ENCODE measurements at places on chromosomes 2 and 18. TPM values are rescaled to one million over a fixed set of nuclear protein-coding genes. Genes with fewer than 3 reads are reported as not detected.
A peak's percentile ranks its signal among the peaks of the same experiment; 100 is the strongest.

- no peak for DNase-seq
Measured at GRCh38 chr2:119856469-119856901, 96.8 kb downstream of the PTPN4 start.

DNA sequence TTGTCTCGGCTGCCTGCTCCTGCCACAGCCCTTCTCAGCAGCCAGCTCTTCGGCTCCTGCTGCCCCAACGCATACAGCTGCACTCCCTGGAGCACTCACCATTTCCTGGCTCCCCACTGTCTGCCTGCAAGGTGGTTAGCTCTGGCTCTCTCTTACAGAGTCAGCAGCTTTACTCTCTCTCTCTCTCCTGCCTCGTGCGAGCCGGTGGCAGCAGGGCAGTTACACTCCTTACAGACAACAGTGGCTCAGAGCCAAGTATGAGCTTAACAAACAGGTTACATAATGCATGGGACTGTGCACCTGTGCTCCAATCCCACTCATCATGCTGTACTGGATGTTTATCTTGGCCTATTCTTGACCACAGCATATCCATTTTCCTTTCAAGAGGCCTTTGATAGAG is 47.4 kb upstream of the DNAJC10 start:
- peak; percentile 73 for DNase-seq

GRCh38 chr2:170145191-170145590 is 32.8 kb upstream of the MYO3B start:
- DNase-seq: no peak

- no peak for DNase-seq
Measured at GRCh38 chr2:53356291-53356905, 411.2 kb upstream of the CHAC2 start.

DNA sequence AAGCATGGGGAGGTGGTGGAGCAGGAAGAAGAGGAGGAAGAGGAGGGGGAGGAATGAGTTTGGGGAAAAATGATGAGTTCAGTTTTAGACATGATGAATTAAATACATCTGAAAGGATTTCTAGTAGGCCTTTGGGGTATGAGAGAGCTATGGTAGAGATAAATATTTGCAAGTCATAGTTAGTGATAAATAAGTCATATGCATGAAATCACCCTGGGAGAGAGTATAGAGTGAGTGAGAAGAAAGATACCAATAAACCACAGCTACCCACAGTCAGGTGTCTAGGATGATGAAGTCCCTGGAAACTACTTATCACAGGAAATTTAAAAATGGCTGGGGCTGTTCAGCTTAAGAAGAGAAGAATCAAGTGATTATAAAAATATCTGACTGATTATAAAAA is 240.5 kb downstream of the RDH14 start:
- DNase-seq: no peak

DNA sequence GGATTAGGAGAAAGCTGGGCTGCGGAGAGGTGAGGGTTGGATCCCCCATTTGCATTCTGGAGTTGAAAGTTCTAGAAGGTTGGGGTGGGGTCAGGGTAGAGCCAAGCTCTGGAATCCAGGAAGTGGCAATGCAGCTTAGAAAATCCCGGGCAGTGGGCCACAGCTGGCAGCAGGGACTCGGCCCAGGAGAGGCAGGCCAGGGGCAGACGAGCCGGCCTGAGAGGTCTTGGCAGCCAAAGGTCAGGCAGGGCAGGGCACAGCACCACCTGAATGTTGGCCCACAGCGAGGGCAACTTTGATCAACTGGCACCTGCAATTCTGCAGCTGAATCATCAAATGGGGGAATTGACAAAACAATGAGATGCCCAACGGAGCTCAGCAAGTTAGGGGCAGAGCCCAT is 139.2 kb downstream of the INHBB start:
- DNase-seq: no peak

GRCh38 chr2:38245114-38245641 is 131.9 kb downstream of the ATL2 start:
- DNase-seq: no peak

- peak; percentile 41 for DNase-seq
Measured at GRCh38 chr18:34866739-34867138, 156.6 kb downstream of the DTNA start.

DNA sequence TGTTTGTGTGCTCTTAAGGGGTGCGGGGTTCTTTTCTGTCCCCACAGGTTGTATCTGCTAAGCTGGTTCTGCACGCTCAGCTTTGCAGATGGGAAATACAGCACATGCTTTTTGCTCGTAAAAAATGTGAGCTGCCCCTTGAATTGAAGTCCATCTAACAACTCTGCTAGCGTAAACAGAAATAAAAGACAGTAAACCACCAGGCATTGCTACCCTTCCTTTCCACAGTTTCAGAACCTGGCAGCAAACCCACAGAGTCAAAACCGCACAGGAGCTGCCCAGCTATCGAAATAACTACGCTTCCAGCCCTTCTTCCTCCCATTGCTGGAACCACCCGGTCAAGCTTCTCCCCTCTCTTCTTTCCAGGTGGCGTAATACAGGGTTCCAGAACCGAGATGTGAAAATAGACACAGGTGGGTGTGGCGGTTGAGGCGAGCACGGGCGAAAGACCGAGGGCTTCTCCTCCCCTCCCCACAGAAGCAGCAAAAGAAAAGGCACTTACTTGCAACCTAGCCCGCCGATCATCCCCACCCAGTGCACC is 479 bp downstream of the SCN9A start:
- peak; percentile 7 for DNase-seq

- no peak for DNase-seq
Measured at GRCh38 chr2:8258406-8258805, 423.4 kb upstream of the ID2 start.

- DNase-seq: no peak
Measured at GRCh38 chr2:24276349-24276899, 83.9 kb downstream of the ITSN2 start.

DNA sequence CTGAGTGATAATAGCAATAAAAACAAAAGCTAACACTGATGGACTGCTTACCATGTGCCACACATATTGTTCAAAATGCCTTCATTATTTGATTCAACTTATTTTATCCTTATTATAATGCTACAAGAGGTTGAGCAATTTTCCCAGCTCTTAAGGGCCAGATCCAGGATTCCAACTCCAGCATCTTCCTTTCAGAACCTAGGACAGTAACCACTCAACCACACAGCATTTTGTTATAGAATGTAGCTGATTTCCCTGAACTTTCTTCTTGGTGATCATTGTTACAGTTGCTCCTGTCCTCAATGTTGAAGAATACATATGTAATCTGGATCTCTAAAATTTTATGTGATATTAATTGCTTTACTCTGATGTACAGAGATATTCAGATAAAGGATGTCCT is 341.7 kb downstream of the PIK3C3 start:
- DNase-seq: no peak

GRCh38 chr2:128362176-128362888 is 43.7 kb upstream of the HS6ST1 start:
- DNase-seq: no peak

XDH gene
- total RNA-seq: not detected

PMAIP1 gene
- total RNA-seq: 14.3 TPM

TBR1 gene
- total RNA-seq: not detected

NYAP2 gene
- total RNA-seq: not detected

VWA3B gene
- not detected for total RNA-seq

TACR1 gene
- not detected for total RNA-seq

Measured in dermis blood vessel endothelial cell (primary cell).